Naive thymus-derived CD4-positive, alpha-beta T cell (primary cell): ENCODE measurements at places on chromosomes 5 and 9. TPM values are rescaled to one million over a fixed set of nuclear protein-coding genes. Genes with fewer than 3 reads are reported as not detected.

GRCh38 chr5:151328734-151329133 is 18.6 kb downstream of the SLC36A2 start:
- DNase-seq: no peak

- DNase-seq: no peak
Measured at GRCh38 chr5:175383350-175383749, 60.6 kb downstream of the DRD1 start.

Gene CORO2A
- 7.7 TPM for total RNA-seq

- DNase-seq: no peak
Measured at GRCh38 chr5:170573114-170573513, 69.3 kb downstream of the KCNIP1 start.

DNA sequence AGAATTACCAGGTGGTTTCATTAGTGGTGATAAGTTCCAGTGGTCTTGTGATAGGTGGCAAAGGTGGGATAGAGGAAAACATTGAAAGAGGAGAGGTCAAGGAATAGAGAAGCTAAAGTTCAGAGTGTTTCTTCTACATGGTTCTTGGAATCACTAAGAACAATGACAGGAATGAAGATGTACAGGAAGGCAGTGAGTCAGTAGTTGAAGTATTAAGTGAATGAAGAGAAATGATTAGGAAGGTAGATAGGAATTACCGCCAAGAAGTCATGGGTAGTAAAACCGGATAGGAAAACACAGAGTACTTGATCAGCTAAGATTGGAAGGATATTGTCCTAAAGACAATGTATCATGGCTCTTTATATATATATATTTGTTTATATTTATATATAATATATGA is 37.9 kb upstream of the RASA1 start:
- DNase-seq: no peak
